ENCODE measurements at places on chromosomes 5 and 9.

DNA sequence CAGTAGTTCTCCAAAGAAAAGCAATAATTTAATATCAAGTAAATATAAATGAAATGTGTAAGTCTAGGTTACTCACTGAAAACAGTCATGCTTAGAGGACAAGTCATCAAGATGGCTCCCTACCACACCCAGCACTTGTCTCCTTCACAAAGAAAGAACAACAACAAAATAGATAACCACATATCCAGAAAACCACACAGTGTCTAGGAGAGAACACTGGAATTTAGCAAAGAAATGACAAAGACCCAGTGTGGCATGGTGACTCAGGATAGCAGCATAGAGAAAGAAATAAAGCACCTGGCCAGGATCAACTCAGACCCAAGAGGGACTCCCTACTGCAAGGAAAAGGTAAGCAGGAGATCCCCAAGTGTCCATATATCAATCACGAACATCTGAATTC lies 356.2 kb downstream of the TMEM161B start:
- no peak for DNase-seq

GRCh38 chr9:99019510-99020331 lies 76.0 kb downstream of the COL15A1 start:
- no peak for DNase-seq

DNA sequence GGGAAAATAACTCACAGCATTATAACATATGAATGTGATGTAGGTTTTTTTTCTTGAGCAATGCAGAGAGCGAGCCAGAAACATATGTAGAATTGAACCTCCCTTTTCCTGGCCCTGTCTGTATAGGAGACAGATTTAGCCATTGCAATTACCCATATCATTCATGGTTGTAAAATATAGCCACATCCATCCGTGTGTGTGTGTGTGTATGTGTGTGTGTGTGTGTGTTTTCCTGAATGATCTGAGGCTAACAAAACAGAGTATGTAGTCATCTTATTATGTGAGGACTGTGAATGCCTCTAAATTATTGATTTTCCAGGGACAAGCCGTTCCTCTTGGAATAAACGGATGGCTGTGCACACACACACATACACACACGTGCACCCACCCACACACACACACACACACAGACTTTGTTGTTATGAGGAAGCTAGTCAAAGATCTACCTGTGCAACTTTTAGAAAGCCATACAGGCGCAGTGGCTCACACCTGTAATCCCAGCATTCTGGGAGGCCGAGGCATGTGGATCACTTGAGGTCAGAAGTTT lies 11.7 kb upstream of the DENND1A start:
- DNase-seq = no peak

- no peak for DNase-seq
Measured at GRCh38 chr5:39616131-39616530, 191.4 kb upstream of the DAB2 start.

DNA sequence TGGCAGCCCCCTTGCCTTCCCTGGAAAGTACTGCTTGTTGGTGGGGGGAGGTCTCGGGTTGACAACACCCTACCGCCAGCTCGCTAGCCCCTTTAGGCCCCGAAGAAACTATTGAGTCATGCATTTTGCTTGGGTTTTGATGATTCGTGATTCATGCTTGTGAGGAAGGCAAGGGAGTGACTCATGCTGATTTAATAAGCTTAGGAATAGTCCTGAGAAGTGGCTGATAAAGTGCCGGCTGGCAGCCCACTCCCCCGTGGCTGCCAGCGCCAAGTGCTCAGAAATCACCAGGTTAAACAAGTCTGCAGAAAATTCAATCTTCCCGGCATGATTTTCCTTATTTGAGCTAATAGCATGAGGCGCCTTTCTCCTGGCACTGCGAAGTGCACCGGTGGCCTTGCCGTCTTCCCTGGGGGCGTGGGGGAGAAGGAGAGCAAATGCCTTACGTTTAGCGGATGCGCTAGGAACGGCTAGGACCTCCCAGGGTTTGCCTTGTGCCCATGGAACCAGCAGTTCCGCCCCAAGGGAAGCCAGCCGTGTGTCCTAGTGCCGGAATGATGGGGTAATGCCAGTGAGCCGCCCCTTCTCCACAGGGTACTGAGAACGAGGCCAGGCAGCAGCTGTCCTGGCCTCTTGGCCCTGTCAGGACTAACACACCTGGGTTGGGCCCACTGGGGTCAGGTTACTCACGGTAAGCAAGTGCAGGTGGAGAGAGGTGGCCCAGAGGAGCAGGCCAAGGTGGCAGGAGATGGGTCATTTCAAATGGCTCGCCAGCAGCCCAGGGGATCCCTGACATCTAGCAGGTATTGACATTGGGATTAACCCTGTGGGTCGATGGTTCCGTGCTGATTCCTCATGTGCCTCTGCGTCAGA lies 151.9 kb downstream of the MACROH2A1 start:
- DNase-seq = no peak

DNA sequence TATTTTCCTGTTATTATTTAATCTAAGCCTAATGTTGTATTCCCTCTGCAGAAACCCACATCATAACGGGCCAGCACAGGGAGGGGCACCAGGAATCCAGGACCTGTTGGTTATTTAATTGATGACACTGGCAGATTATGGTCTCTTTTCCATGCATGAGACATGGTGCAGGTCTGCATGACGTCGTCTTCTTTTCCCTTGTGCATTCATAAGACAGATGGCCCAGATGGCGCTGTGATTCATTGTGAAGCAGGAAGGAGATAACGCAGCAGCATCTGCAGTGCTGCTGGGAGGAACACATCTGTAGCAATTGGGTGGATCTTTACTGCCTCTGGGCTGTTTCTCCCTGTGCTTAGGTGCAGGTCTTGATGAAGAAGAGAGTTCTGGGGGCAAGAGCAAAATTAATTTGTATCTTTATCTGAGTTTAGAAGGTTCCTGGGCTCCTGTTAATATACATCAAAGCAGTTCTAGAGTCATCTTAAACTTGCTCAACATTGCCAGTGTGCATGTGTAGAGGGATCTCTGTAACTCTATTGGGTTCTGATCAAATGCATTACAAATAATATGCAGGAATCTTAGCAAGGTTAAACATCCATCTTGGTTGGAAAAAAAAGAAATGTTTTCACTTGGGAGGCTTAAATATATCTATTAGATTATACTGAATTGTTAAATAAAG lies 176.1 kb downstream of the PCSK1 start:
- no peak for DNase-seq

DNA sequence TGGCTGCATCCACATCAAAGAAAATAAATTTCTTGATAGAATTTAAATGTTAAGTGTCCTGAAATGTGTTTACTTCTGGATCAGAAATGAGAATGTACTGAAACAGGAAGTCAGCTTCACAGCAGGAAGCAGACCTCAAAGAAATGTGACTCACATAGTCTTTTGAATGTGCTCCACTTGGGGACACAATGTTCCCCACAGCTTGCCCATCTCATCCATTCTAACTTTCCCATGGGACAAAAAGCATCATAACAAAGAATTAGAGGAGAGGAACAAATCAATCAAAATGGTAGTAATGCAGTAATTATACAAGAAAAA lies 85.7 kb downstream of the GRAMD2B start:
- DNase-seq = no peak

- DNase-seq = no peak
Measured at GRCh38 chr9:68933434-68934328, 80.2 kb downstream of the PRKACG start.

- no peak for DNase-seq
Measured at GRCh38 chr9:95506428-95506677, 10.4 kb downstream of the PTCH1 start.

GRCh38 chr5:170218726-170219125 lies 14.1 kb upstream of the C5orf58 start:
- DNase-seq = no peak

- no peak for DNase-seq
Measured at GRCh38 chr9:78243130-78243529, 7.3 kb downstream of the CEP78 start.

- no peak for DNase-seq
Measured at GRCh38 chr5:38554861-38555260, 1.6 kb downstream of the LIFR start.

DNA sequence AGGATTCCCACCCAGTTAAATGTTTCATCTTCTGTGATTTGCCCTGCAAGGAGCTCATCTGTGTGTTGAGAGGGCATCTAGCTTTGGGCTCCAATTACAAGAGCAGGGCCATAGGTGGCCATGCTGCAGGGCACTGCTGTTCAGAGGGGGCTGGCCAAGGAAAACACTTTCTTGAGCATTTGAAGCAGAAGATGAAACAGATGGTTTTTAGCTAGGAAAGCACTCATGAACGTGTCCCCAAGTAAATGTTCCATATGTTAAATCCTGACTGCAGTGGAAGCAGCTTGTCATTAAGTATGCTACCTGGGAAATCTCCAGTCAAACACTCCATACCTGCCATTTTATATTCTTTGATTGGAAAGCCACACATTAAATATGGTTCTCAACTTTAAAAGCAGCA lies 176.6 kb downstream of the FBXL7 start:
- DNase-seq = no peak

GRCh38 chr5:56700711-56701110 lies 114.6 kb upstream of the MAP3K1 start:
- DNase-seq = no peak
